ENCODE measurements at places on chromosomes 12 and 14.

DNA sequence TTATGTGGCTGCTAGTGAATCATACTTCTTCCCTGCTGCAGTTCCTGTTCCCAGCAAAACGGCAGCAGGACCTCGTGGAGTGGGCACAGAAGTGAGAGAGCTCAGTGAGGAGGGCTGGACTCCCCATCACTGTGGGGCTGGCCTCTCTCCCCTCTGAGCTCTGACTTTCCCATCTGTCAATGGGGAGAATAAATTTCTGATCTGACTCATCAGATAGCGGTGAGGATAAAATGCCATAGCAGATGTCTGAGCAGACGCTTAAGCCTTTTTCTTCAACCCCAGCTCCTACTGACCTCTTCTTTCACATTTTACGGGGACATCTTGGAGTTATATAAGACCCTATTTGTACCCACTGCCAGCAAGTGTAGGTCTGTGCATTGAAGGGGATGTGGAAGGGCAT is 116.6 kb downstream of the CRACR2A start:
- DNase-seq, result no peak

DNA sequence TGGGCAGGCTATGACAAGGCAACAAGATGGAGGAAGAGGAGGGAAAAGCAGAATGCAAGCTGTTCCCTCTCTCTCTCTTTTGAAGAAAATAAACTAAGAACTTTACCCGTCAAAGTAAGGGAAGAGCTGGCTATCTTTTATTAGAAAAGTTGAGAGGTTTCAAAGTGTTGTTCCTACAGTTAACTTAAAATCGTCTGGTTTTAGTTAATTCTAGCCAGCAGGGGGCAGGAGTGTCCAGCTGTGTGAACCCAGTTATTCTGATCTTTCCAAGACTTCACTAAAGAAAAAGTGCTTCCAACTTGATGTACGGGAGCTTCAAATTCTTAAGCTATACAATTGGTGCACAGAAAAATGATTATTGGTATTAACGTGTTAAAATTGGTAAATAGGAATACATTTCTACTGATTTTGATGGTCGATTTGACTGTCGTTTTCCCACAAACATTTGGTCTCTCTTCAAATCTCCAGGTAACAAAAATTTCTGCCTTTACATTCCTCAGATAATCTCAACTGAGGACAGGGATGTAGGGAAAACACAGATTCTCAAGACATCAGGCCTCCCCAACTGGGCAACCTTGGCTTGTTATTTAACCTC is 28.4 kb upstream of the MON2 start:
- DNase-seq, result peak; percentile 67

DNA sequence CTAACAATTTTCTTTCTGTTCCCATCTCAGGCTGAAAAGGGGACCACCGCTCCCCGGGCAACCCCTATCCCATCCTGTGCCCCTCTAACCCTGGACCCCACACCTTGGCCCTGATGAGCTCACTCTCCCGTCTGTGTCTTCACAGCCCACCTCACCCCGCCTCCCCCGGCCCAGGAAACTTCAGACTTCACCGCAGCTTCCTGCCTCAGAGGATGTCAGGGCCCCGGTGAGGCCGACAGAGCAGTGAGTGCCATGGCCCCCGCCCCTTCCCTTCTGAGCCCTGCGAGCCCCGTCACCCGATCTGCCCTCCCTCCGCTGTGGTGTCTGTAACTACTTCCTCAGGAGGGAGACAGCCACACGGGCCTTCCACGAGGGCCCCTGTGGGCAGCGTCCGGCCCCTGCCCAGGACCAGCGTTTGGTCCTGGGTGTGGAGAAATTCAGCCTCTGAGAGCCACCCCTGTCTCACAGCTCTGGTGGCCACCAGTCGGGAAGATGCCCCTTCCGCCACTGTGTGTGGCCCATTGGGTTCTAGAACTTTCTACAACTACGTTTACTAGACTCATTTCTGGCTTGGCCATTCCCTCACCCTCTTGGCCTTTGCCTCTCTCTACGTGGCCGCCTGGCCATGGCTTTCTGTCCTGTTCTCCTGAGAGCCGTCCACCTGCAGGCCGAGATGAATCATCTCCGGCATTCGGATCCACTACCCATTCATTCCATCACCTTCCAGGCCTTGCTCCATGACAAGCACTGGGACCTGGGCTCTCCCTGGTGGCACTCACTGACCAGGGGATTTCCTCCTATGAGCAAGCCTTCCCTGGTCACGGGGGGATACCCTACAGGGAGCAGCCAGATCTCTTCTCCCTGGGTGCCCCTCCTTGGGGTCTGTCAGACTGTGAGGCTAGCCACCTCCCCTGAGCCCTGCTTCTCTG is 3.4 kb downstream of the RHOF start:
- DNase-seq, result peak; percentile 94

GRCh38 chr12:18580291-18580690 is 157.5 kb downstream of the PLCZ1 start:
- no peak for DNase-seq
